Activated naive CD8-positive, alpha-beta T cell treated with anti-CD3 and anti-CD28 coated beads, Interleukin-2, amount 50 U/mL, for 16 hours (primary cell): ENCODE measurements at places on chromosomes 5 and 9.

DNA sequence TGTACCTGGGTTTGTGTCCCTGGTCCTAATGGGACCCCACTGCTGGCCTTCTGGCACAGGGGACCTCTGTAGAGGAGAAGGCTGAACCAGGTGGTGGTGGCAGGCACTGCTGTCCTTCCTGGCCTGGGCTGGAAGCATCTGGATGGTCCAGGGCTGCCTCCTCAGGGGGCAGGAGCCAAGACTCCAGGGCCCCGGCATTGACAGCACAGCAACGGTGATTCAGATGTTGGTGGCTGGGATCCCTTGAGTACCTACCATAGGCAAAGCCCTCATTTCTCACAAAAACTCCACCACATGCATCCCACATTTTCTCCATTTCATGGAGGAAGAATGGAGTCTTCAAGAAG is 15.0 kb downstream of the FGD3 start:
- DNase-seq = no peak

GRCh38 chr5:92992073-92992472 is 588.9 kb downstream of the NR2F1-AS1 start:
- DNase-seq = no peak

DNA sequence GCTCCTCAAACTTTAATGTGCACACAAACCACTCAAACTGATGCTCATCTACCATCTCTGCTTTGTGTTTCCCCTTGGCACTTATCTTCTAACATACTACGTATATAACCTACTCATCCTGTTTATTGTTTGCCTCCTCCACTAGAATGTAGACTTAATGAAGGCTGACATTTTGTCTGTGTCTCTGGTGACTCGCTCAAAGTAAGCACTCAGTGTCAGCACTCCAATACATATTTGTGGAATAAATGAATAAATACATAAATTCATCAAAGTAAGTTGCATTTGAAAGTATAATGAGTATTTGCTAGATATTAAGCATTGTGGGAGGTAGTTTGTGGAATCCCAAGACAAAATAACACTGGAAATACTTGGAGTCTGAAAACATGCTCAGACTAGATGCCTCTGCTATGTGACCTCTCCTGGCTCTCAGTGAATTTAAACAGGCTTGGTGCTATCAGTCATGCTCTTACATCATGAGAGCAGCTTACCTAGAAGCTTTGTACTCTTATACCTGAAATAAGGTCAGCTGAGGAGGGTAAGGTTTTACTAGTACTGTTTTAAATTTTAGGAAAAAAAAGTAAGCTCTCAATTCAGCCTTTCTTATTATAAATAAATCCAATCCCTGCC is 37.0 kb upstream of the RANBP6 start:
- DNase-seq = no peak

- DNase-seq = no peak
These were observed 293.5 kb downstream of the HINT1 start for GRCh38 chr5:130871346-130872086.

DNA sequence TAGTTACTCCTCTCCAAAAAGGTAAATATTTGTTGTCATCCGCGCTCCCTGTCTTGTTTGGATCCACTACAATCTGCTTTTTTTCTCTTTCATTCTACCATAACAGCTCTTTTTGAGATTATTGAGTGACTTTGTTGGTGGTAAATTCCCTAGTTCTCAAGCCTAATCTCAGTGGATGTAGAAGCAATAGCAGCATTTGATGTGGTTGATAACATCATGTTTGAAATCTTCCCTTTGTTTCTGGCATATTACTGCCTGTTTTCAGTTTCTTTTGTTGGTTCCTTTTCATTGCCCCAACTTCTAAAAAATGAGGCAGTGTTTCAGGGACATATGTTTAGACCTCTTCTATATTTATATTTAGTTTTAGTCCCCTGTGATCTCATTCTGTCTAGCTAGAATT is 8.9 kb downstream of the CDC42SE2 start:
- no peak for DNase-seq

GRCh38 chr9:116156621-116157314 is 3.2 kb downstream of the PAPPA start:
- no peak for DNase-seq

DNA sequence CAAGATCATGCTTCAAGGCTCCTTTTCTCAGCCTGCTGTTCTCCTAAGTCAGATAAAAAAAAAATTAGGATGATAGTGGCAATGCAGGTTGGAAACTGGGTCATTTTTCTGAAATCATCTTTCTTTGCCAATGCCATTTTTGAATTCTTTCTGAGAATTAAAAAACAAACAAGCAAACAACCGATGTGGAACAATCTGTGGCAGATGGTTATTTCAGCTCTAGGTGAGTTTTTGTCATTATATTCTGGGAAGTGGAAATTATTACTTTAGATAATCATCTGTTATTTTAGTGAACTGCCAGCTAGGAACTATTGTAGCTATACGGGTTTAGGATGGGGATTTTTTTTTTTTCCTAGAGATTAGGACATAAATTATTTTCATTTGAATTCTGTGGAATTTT is 129.7 kb downstream of the NTRK2 start:
- no peak for DNase-seq

GRCh38 chr5:115520191-115520590 is 24.4 kb downstream of the FEM1C start:
- no peak for DNase-seq

DNA sequence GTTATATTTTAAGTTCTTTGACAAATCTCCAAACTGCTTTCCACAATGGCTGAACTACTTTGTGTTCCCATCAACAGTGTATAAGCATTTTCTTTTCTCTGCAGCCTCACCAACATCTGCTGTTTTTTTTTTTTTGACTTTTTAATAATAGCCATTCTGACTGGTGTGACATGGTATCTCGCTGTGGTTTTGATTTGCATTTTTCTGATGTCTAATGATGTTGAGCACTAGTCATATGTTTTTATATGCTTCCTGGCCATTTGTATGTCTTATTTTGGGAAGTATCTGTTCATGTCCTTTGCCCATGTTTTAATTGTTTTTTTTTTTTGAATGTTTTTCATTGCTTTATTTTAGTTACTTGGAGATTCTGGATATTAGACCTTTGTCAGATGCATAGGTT is 196.6 kb downstream of the PLK2 start:
- no peak for DNase-seq

- no peak for DNase-seq
These were observed 259.2 kb downstream of the CDH10 start for GRCh38 chr5:24385617-24386016.

GRCh38 chr9:38025166-38025565 is 43.9 kb downstream of the SHB start:
- no peak for DNase-seq

DNA sequence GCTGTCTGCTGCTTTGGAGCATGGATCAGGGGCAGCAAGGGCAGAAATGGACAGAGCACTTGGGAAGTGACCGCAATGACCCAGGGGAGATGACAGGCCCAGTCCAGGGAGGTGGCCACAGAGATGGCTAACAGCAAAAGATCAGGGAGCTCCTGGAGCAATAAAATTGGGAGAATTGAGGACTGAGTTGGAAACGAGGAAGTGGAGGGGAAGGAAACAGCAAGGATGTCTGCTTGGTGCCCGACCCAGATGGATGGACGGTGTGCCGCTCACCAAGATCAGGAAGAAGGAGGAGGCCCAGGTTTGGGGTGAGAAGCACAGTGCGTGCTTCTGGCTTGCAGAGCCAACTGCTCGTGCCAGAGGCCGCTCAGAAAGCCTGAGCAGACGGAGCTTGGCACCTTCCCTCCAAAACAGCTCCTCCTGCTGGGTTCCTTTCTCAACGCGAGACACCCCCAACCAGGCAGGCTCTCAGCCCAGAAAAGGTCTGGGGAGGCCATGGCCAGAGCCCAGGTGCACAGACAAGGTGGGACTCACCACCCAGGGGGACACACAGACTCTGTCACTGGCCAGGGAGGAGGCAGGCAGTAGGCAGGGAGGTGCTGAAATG is 1.7 kb upstream of the SLC34A1 start:
- DNase-seq = no peak

DNA sequence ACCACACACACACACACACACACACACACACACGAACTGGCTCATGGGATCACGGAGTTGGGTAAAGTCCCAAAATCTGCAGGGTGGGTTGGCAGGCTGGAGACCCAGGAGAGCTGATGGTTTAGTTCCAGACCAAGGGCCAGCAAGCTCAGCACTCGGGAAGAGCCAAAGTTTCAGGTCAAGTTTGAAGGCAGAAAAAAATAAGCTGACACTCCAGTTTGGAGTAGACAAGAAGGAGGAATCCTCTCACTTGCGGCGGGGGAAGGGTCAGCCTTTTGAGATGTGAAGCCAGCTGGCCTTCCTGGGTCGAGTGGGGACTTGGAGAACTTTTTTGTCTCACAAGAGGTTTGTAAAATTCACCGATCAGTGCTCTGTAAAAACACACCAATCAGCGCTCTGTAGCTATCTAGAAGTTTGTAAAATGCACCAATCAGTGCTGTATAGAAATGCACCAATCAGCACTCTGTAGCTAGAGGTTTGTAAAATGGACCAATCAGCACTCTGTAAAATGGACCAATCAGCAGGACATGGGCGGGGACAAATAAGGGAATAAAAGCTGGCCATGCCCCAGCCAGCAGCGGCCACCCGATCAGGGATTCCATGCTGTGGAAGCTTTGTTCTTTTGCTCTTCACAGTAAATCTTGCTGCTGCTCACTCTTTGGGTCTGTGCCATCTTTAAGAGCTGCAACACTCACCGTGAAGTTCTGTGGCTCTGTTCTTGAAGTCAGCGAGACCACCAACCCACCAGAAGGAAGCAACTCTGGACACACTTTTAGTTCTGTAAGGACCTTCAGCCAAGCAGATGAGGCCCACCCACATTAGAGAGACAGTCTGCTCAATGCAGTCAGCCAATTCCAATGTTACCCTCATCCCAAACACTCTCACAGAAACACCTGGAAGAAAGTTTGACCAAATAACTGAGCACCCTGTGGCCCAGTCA is 37.8 kb upstream of the UNC5A start:
- DNase-seq = no peak

DNA sequence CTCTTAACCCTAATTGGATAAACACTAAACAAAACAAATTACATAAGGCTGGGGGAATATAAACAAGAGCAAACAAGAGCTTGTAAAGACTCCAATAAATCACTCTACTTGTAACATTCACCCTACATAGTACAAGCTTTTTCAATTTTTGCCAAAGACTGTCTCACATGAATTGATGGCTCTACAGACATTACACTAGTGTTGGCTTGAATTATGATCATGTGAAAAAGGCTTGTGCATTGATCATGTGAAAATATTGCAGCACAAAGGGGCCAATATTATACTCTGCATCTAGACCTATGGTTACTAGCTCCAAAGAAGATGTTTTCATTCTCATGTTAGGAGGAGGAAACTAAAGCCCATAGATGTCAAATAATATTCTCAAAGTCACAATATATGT is 212.6 kb downstream of the MCTP1 start:
- DNase-seq = no peak

DNA sequence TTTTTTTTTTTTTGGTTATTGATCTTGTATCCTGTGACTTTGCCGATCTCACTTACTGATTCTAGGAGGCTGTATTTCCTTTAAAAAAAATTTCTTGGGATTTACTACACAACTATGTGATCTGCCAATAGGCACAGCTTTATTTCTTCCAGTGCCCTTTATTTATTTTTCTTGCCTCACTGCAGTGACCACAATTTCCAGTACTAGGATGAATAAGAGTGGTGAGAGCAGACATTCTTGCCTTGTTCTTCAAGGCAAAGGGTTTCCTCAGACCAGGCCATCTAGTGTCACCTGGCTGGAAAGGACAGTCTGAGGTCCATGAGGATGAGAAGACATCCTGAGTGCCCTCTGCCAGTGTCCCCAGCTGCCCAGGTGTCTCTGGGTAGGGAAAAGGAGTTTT is 265.4 kb downstream of the SPOCK1 start:
- DNase-seq = no peak

GRCh38 chr9:69236188-69236587 is 62.1 kb downstream of the TJP2 start:
- DNase-seq = no peak

DNA sequence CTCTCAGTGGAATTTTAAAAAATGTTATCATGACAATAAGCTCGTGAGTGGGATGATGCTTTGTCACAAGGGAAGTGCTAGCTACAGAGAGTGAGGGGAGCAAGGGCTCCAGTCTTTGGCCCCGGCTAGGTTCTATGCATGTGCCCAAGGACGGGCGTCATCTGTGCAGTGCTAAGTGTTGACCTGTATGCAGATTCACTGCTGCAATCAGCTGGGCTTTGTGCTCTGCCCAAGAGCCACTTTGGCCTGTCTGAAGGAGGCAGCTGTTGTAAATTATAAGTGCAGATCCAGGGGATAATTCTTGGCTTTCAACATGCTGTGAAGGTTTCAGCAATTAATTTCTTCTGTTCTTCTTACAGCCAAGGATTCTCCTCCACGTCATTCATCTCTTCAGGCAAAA is 268.6 kb downstream of the PSAT1 start:
- no peak for DNase-seq

DNA sequence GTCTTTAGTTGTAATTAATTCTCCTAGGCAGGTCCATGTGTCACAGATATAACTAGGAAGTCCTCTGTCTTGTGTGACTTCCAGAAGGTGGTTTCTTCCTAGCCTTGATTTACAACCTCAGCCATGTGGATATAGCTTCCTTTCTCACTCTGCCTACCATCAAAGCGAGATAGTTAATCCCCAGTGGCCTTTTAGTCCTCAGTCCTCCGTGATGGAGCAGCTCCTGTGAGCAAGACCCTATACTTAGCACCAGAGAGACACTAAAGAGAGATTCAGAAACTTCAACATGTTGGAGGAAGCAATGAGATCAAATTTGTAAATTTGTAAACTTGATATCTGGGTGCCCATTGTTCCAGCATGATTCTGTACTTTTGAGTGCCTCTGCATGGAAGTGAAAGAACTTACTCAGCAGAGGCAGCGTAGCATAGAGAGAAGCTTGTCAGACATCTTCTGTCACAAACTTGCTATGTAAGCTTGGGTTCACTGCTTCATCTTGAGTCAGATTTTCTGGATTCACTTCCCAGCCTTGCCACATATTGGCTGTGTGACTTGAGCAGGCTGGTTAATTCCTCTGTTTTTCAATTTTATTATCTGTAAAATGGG is 170.2 kb upstream of the NR3C1 start:
- no peak for DNase-seq

DNA sequence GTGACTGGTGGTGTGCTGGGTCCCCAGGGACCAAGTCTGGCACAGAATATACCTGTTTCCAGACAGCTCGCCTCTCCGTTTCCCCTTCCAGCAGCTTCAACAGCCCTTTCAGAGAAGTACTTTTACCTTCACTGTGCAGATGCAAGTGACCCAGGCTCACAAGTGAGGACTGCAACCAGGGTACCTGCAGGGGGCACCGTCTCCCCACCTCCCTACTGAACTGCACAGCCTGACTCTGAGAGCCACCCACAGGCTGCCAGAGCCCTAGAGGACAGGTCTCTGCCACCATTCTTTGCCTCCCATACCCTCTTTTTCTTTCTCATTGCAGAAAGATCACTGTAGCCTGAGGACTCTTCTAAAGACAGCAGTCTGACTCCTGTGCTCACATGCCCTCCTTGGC is 15.4 kb downstream of the IL9 start:
- no peak for DNase-seq

GRCh38 chr5:149931992-149932436 is 12.6 kb downstream of the PDE6A start:
- DNase-seq = no peak

DNA sequence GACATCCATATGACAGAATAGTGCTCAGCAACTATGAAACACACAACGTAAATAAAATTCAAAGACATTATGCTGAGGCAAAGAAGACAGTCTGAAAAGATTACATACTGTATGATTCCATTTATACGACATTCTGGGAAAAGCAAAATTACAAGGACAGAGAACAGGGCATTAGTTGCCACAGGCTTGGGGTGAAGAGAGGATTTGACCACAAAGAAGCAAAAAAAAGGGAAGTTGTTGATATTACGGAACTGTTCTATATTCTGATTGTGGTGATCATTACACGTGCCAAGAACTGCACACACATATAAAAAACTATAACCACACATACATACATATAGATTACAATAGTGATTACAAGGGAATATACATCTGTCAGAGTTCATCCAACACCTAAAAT is 24.1 kb downstream of the CDK5RAP2 start:
- DNase-seq = no peak
